NCI-H2171 (cell line): ENCODE measurements at places on chromosomes 16 and 17.

GRCh38 chr16:80664226-80664625, 123.4 kb downstream of the DYNLRB2 start:
- DNase-seq, result no peak

DNA sequence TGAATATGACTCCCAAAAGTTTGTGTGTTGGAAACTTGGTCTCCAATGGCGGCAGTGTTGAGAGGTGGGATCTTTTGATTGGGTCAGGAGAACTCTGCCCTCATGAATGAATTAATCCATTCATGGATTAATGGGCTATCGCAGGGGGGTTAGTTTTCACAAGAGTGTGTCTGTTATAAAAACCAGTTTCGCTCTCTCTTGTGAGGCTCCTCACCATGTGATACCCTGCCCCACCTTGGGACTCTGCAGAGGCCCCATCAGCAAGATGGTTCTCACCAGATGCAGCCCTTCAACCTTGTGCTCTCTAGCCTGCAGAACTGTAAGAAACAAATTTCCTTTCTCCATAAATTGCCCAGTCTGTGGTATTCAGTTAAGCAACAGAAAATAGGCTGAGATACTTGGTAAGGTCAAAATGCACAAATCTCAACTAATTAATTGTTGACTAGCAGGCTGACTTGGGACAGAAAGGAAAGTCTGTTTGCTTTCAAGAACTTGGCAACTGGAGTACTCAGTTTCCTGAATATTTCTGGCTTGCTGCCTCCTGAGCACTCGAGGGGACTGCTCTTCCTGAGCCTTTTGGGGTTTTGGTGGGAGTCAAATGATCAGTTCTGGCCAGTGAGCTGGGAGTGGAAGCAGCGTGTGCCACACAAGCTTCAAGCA, 13.8 kb upstream of the CCL17 start:
- no peak for DNase-seq

GRCh38 chr17:41919165-41919817, 540 bp upstream of the ACLY start:
- DNase-seq, result peak; percentile 58

DNA sequence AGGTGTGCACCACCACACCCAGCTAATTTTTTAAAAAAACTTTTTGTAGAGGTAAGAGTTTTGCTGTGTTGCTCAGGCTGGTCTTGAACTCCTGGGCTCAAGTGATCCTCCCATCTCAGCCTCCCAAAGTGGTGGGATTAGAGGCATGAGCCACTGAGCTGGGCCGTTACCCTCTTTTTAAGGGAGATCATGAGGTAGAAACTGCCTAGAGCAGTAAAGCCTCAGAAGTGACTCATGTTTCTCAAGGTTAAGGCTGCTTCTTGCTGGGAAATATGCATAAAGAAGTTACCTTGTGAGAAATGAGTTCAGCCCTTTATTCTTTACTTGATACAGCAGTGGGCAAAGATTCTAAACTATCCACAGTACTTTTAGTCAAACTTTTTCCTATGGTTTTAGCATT, 38.2 kb downstream of the GRB2 start:
- no peak for DNase-seq

DNA sequence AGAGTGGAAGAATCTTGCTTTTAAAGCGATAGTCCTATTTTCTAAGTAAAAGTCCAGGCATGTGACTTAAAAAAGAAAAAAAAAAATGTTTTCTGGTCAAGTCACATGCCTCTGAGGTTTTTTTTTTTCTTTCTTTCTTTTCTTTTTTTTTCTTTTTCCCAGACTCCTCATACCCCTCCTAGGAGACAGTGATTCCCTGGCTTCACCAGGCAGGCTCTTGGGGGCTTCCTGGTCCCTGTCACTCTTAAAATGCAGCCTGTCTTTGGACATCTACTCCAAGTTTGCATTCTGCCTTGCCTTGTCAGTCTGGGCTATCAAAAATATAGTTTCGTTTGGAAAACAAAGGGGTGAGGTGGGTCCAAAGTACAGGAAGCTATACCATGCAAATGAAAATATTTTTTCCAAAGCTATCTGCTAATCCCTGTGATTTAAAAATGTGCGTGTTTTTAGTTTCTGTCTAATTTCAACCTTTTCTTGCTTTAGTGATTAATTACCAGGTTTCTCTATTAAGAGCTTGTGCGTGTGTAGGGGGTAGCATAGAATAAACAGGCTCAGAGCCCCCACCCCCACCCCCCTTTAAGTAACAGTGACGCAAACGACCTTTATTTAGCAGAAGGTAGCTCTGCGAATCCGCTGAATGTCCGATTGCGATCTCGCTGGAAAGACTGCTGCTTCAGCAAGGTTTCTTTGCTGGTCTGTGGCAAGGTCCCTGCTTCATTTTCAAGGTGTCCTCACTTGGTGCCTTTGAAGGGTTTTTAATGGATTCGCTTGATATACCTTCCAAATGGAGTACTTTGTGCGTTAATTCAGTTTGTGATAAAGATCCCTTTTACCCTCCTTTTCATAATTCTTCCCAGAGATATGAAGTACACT, 510.2 kb downstream of the WWOX start:
- DNase-seq, result no peak

DNA sequence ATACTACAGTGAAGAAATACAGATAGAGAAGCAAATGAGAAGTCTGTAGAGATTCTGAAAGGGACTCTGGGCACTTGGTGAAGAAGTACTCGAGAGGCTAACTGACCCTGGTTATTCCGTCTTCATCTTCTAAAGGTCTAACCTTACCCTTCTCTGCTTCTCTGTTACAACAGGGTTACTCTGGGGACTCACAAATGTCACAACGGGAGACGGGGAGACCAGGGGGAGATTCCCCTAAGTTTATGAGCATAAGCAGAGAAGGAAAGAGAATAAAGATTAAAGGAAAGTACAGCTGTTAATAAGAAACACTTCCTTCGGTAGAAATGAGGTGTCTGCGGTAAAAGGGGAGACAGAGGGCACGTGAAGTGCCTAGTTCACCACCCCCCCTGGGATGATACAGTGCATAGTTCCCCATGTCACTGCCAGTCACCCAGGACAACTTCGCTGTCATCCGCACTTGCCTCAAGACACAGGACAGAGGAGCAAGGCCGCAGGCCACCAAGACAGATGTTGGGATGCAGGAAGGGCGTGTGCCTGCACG, 75.2 kb upstream of the TRAP1 start:
- DNase-seq, result no peak

- no peak for DNase-seq
These were observed 756 bp downstream of the TAX1BP3 start for GRCh38 chr17:3667366-3668278.

DNA sequence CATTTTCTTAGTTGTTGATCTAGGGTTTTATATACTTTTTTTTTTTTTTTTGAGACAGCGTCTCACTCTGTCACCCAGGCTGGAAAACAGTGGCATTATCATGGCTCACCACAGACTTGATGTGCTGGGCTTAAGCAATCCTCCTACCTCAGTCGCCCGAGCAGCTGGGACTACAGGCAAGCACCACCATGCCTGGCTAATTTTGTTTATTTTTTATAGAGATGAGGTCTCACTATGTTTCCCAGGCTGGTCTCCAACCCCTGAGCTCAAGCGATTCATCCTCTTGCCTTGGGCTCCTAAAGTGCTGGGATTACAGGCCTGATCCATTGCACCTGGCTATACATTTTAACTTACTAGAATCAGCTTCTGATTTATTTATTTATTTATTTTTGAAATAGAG, 34.2 kb upstream of the ATP2A3 start:
- no peak for DNase-seq

DNA sequence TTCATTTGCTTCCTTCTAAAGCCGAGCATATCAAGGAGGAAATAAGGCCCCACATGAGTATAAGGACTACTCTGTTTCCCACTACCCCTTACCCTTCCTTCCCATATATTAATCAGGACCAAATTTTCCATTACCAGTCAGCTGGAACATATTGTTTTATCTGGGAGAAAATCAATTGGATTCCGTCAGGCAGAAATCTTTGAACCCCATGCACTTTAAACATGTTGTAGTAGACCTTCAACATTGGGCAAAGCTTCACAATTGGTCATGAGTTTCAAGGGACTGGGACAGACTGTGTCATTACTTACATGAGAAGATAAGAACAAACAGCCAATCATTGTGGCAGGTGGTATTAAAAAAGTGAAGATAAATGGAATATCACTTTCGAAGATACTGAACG, 70.3 kb downstream of the ABCA8 start:
- no peak for DNase-seq

- no peak for DNase-seq
These were observed 329 bp downstream of the SMARCD2 start for GRCh38 chr17:63842173-63842539.

- no peak for DNase-seq
These were observed 315.8 kb downstream of the XYLT1 start for GRCh38 chr16:17154981-17155380.

DNA sequence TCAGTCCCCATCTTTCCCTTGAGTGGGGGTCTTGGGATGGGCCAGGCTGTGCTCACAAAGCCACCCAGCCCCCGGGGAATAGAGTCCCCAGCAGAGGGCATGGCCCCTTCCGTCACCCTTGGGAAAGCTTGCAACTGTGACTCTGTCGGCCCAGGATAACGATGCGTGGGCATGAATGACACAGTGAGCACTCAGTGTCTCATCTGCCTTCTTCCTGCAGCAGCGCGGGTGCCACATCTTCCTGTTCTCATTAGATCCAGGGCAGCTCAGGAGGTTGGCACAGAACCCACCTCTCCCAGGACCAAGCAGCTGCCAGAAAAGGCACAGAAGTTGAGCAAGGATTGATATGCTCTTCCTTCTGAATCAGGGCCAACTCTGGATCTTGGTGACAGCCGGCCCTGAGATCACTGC, 84.7 kb downstream of the MRC2 start:
- DNase-seq, result no peak

DNA sequence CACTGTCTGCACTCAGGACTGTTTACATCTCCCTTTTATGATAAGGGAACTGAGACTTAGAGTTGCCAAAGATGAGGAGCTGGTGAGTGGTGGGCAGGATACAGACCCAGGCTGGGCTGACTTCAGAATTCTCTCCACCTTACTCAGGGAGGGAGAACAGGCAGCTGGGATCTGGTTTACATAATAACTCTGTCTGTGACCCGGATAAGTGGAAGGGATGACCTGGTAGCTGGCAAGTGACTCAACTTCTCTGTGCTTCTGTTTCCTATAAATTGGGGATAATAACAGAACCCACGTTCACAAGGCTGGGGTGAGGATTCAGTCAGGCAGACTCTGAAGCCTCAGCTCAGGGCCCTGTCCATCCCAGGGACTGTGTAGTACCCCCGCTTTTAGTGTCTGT, 2.6 kb downstream of the SNX20 start:
- no peak for DNase-seq

GRCh38 chr16:67779256-67780014, 26.9 kb downstream of the RANBP10 start:
- no peak for DNase-seq

GRCh38 chr16:31002862-31003341, 7.5 kb downstream of the STX1B start:
- no peak for DNase-seq

- no peak for DNase-seq
These were observed 55.5 kb downstream of the SYT17 start for GRCh38 chr16:19223235-19224170.

- DNase-seq, result no peak
These were observed 977.4 kb downstream of the KCNJ18 start for GRCh38 chr17:22669721-22670120.

DNA sequence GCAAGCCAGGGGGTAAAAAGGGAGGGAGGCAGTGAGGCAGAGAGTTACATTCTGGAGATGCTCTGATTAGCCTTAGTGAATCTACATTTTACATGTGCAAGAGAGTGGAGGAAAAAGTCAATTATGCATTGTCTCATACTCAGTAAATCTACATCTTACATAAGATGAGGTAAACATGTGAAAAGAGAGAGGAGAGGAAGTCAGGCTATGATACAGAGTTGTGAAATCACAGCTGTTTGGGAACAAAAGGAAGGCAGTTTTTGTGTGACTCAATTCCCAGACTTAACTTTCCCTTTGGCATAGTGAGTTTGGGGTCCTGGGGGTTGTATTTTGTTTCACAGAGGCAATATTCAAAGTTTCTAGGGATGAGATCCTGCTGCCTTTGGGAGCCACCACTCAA, 67.8 kb downstream of the GP2 start:
- DNase-seq, result no peak

DNA sequence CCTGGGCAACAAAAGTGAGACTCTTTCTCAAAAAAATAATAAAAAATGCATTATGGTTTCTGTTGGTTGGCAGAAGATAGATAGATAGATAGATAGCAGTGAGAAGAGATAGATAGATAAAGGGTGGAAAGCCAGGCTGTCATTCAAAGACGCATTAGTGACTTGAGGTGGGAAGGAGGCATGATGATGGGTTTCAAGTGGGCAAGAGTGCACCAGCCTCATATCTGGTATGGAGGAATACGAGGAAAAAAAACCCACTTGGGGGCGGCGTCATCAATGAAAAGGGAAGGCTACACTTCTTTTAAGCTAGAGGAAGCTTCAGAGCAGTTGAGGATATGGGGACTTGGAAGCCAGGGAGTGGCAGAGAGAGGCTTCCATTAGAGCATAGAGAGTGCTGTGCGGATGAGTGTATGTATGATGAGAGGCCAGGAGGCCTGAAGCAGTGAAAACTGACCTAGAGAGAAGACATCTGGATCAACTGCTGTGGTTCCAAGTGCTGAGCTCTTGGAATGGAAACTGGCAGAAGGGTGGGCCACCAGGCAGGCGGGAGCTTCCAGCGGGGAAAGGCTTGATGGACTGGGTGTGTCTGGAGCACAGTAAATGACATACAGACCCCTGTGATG, 31.8 kb downstream of the CEP95 start:
- no peak for DNase-seq
